ENCODE measurements at places on chromosomes 4 and X.

DNA sequence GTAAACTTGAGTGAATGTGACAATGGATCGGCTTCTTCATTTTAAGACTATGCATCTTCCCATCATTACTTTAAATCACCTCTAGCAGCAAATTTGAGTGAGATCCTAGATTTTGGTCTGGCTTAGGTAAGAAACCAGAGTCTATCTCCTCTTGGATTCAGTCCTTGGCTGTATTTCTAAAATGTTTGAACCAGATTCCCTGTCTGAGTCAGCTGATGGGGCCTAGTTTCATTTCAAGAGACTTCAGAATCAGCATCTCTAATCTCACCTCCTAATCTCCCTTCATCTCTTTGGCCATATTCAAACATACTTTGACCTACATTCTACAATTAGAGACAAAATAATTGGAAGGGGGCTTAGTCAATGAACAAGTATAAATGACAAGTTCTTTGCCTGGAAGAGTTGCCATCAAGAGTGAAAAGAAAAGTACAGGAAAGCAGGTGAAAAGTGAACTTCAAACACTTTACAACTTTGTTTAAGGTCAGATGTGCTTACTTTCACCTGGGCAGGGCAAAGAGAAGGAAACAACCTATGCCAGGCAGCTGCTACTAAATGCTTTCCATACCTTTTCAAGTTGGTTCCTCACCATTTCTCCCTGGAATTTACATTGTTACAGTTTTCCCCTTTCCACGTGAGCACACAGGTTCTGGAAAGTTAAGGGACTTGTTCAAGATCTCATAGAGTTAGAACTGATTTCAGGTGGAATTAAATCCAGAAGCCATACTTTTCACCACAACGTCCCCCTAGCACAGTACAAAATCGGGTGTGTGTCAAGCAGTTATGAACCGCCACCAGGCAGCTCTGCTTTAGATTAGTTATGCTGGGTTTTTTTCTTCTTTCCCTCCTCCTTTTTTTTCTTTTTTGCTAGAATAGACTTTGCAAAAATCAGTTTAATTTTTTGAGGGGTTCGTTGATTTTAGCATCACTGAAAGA lies 30.7 kb upstream of the PITX2 start:
- DNase-seq: no peak

DNA sequence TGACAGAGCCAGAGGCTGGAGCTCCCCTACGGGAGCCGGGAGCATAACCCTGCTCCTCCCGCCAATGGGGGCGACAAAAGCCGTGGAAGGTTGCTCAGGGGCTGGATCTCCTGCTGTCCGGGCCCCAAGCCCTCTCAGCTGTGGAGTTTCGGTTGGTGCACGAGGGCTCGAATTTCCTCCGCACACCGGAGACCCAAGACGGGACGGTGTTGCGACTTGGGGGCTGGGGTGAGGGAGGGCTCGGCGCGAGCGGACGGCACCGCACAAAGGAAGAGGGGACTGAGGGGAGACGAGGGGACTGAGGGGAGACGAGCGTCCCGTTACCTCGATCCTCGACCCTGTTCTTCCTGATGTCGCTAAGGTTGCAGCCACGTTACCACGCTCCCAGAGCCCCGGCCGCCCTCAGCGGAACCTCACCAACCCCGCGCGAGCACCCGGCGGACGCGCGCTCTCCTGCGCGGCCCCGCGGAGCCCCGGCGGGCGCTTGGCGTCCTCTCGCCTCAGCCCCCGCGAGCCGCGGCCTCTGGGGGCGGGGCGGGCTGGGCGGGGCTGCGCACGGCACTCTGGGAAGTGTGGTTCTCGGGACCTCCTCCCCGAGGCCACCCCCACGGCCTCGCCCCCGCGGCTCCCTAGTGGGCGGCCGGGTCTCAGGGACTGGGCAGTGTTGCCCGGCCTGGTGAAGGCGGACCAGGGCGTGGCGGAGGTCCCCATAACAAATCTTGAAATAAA lies at the start of gene KLHL8:
KLHL8 (minus strand) TSS at position 525 of the 729 bp plus-strand sequence. CDS start 25,079 bp downstream, outside the sequence.
- DNase-seq: peak; percentile 61

GRCh38 chr4:59057804-59058203 lies 1947.6 kb upstream of the IGFBP7 start:
- no peak for DNase-seq

- no peak for DNase-seq
Observed at GRCh38 chr4:173500841-173501591, 29.0 kb downstream of the HAND2 start.

DNA sequence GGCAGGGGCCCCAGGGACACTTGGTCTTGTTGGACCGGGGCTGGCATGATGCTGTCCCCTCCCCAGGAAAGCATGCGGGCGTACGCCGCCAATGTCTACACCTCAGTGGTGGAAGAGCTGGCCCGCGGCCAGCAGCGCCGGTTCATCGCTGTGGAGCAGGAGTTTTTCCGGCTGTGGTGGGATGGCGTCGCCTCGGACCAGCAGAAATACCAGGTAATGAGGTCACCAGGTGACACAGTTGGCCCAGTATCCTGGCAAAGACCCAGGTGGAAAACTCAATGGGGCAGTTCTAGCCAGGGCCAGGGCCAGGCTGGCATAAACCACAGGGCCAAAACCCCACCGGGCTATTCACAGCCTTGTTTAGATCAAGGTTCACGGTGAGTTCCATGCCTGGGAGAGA lies 1.5 kb downstream of the MAN2B2 start:
- no peak for DNase-seq

DNA sequence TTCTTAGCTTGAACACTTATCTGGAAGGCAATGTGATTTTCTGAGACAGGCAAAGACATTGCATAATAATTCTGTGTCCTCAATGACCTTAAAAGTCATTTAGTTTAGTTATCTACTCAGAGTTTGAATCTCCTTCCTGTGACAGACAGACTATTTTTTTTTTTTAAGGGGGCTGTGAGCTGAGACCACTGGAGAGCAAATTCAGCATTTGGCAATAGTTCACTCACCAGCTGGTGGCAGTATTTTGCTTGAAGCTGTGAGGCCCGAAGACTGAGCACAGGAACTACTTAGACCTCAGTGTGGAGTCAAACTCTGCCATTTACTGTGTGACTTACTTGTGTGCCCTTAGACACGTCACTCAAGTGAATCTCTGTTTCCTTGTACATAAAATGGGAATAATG lies 22.9 kb upstream of the CPE start:
- DNase-seq: peak; percentile 42

DNA sequence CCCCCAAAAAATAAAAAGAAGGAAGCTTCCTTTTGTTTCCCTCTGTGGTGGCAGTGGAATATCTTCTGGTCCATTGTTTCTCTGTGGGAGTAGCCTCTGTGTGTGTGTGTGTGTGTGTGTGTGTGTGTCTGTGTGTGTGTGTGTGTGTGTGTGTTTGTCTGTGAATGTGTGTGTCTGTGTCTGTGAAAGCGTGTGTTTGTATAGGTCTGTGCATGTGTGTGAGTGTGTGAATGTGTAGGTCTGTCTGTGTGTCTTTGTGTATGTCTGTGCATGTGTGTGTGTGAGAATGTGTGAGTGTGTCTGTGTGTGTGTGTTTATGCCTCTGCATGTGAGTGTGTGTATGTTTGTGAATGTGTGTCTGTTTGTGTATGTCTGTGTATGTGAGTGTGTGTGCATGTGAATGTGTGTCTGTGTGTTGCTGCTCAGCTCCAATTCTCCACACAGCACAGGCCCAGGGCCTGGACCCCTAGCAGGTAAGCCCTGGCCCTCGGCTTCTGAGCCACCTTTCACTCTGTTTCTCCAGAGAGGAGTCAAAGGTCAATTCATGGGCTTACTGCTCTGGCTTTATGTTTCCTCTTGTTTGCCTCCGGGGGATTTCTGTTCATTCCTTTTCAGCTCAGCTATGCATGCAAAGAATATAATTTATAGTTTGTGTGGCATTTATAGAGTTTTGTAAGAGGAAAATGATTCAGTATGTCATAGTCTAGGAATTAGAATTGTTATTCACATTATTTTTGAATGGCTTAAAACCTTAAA lies 89.8 kb downstream of the UCHL1 start:
- no peak for DNase-seq

DNA sequence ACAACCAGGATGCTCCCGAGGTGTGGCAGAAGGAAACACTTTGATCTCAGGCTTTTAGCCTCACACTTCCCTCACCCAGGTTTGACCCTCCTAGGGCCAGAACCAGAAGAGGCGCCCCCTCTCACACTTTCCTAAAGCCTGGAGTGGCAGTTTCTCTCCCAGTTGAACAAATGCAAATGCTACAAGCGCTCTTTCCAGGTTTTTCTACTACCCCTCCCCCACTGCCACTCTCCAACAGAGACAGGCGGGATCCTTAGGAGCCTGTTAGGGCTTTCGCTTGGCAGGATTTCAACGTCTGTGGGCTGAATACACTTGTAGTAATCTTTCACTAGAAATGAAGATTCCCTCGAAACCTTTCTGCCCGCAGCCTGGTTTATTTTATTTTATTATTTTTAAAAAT lies 2.4 kb downstream of the TSC22D3 start:
- DNase-seq: no peak

DNA sequence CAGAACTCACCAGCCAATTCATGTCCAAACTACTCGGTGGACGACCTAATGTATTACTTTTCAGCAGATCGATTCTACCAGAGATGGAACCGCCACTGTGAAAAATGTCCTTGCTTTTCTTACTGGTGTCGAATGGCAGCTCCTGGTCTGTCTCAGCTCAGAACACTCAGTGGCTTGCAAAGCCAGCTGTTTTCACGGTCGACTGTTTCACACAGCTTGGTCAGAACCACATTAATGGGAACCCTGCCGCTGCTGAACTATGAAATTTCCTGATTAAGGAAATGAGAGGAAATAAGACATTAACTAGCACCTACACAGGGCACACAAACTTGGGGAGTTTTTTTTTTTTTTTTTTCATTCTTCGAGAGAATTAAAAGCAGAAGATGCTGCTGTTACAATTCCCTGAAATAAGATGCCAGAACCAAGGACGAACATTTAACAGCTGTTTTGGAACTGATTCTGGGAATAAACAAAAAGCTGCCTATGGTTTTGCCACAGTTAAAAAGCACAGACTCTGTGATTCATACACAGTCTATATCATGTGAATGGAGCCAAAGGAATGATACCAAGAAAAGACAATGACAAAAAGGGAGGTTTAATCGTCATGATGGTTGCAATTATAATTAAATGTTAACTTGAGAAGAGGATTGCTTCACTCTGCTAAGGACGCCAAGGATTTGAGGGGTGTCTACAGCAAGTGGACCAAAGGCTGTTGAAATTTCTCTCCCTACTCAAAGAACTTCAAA lies 31.3 kb downstream of the SUPT20HL2 start:
- DNase-seq: no peak

DNA sequence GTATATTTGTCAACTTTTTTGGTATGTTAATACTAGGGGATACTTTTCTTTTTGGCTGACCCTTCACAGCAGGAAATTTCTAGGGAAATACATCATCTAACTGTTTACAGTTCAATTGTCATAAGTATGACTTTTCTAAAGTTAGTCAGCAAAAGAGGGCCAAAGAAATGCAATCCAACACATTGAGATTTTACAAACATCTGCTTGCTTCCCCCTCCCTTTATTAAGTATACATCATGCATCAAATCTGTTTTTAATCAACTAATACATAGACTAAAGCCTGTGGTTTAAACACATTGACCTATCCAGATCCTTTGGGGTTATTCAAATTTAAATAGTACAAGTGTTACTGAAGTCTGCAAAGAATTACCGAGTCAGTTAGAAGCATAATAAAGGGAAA lies 93.9 kb downstream of the MID1 start:
- no peak for DNase-seq

GRCh38 chr4:47195706-47196105 lies 164.3 kb downstream of the GABRB1 start:
- no peak for DNase-seq

GRCh38 chr4:38896940-38897339 lies 29.3 kb downstream of the FAM114A1 start:
- DNase-seq: no peak

DNA sequence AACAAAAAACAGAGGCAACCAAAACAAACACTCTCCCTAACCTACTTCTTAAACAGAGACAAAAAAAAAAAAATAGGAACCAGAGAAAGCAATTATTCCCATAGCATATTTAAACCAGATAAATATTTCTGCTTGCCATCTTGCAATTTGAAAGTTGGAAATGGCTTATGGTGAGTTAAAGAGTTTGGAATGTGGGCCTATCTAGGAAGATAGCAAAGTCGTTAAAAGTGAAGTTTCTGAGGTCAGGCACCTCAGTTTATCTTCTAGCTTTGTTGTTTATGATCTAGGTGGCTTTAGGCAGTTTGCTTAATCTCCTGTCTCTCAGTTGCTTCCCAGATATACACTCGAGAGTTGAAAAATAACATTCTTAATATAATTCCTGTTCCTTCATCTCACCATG lies 284.2 kb downstream of the KCNIP4 start:
- no peak for DNase-seq

Data from Kasumi-1 (cell line).